NCI-H748 treated with DMSO at 0.1 percent for 48 hours (cell line): ENCODE measurements at places on chromosomes 12 and 14.

DNA sequence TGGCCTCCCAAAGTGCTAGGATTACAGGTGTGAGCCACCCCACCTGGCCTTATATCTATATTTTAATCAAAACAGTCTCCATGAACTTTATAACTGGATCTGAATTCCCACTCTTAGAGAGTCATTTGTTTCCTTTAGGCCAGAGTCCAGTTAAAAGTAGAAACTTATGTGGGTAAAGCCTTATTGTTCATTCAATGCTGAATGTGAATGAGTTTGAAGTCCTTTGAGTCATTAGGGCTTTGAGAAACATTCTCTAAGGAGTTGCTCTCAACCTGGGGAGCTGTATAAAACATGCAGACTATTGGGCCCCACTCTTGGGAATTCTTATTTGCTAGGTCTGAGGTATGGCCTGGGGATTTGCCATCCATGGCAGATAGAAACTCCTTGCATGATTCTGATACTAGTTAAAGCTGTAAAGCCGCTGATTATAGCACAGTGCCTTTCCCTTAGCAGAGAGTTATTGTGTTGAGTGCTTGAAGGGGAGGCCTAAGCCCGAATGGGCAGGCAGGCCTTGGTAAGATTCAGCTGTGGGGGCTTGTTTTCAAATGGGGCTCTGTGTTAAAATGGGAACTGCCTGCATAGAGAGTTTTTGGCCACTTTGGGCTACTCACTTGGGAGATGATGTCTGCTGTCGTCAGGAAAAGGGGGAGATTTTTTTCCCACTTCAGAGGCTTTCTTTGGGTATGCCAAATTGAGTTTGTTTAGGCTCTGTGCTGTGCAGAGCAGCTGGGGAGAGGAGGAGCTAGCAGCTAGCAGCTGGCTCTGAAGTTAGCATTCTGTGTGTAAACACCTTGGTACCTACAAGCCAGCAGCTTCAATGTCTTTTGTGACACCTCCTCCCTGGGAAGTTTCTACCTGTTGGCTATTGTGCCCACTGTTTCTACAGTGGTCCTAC, 117.5 kb downstream of the DACT1 start:
- DNase-seq: peak; percentile 46

- DNase-seq: no peak
These were observed 2.7 kb upstream of the SIVA1 start for GRCh38 chr14:104750056-104750752.

DNA sequence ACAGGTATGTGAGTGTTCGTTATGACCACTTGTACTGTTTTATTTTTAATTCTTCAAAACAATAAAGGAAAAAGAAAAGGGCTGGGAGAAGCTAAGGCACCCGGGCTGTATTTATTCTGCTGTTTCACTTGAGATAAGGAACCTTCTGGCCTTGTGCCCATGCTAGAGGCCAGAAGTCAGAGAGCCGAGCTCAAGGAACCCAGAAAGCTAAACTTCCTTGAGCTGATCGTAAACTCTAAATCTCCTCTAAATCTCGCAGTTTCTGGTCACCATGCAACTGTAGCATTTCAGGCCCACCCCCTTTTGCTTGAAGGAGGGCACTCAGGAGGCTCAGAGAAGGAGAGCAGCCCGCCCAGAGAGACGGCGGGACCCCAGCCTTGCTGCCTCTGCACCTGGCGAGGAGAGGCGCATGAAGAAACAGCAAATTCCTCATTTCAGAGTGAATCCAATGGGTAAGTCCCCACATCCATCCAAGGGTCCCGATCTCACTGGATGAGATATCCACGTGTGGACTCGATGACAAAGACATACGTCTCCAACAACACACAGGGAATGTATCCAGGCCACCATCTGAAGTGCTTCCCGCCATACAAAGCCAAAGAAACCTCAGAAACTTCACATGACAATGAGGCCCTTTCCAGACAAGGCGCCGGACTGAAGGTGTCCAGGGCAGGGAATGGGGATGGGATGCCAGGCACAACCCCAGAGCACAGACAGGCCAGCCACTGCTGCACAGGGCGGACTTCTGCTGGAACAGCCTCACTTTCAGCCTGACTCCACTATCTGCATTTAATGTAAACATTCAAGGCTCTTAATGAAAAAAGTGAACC, 14.6 kb downstream of the CCDC88C start:
- no peak for DNase-seq

GRCh38 chr12:22598141-22598762, 26.7 kb upstream of the ETNK1 start:
- no peak for DNase-seq

DNA sequence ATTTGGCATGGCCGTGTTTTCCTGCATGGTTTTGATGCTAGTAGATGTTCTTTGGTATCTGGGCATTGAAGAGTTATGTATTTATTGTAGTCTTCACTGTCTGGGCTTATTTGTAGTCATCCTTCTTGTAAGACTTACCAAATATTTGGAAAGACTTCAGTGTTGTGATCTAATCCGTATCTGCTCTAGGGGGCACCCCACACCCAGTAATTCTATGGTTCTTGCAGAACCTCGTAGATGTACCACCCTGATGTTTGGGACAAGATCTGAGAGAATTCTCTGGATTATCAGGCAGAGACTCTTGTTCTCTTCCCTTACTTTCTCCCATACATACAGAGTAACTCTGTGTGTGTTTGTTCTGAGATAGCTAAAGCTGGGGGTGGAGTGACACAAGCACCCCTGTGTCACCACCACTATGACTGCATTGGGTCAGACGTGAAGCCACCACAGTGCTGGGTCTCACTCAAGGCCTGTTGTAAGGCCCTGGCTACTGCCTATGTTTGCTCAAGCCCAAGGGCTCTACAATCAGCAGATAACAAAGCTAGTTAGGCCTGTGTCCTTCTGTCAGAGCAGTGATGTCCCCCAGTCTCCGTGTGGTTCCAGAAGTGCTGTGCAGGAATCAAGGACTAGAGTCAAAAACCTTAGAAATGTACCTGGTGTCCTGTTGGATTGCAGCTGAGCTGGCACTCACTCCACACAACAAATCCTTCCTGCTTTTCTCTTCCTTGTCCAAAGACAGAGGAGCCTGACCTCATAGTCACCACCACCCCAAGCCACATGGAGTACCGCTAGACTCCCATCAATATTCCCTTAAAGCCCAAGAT, 9.6 kb downstream of the RDH16 start:
- DNase-seq: no peak
